ENCODE measurements at places on chromosomes 12 and 14.

DNA sequence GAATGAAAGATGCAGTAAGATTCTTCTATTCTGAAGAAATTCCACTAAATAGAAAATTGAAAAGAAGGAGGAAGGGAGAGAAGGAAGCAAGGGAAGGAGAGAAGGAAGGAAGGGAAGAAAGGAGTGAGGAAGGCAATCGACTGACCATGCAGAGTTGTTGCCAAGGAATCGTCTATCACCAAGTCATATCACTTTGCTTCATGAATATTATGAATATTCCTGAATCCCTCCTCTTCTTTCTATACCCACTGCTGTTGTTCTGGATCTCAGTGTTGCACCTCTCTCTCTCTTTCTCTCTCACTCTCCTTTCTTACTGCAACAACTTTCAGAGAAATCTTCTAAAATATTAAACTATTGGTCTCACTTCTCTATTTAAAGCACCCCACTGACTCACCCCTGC is 222.4 kb downstream of the IPO8 start:
- no peak for DNase-seq

DNA sequence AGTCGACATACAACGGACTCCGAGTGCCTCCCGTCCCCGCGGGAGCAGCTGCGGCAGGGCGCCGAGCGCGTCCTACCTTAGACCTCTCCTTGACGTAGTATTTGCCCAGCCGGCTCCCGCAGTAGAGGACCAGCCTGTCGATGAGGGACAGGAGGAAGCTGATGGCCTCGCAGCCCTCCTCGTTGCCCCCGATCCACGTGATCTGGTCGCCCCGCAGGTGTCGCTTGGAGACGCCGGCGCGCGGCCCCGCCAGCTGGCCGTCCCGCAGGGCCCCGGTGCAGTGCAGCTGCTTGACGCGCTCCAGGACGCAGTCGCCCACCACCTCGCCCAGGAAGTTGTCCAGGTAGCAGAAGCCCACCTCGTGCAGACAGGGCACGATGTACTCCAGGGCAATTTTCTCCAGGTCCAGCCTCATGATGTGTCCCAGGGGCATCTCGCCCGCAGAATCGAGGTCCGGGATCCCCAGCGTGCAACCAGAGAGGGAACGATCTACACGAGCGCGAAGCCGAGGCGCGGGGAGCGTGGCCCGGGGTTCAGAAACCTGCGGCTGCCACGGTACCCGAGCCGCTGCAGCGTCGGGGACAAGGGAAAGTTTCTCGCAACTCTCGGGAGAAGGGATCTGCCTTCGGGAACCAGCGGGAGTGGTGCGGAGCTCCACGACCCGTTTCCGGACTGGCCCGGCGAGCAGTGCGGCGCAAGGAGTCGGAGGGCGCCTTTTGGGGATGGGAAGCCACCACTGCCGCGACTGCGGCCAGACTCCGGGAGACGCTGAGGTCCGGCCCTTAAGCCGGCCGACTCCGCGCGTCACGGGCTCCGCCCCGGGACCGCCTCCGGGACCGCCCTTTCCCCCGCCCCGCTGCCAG is at the start of gene EGLN3:
Gene EGLN3, minus strand, starts transcription at position 755 of the 863 bp plus-strand sequence. Its CDS starts 322 bp downstream, at position 433.
- no peak for DNase-seq

- DNase-seq: no peak
Observed at GRCh38 chr12:124640056-124640455, 72.6 kb upstream of the NCOR2 start.

- DNase-seq: no peak
Observed at GRCh38 chr14:41385797-41386196, 220.9 kb upstream of the LRFN5 start.

DNA sequence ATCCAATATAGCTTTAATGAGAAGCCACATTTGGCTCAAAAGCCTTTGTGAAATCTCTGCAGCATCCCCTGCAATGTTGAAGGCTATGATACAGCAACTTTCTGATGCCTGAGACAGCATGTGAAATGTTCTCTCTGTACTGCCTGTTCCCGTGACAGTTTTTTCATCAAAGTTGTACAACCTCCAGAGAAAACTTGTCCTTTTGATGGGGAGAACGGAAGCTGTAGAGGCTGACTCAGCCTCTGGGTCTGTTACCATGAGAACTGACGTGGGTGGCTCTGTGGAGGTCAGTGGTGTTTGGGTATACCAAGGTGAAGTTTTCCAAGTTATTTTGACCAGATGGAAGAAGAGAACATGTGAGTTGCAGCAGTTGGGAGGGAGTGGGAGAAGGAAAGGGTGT is 17.0 kb downstream of the SLC4A8 start:
- DNase-seq: no peak

DNA sequence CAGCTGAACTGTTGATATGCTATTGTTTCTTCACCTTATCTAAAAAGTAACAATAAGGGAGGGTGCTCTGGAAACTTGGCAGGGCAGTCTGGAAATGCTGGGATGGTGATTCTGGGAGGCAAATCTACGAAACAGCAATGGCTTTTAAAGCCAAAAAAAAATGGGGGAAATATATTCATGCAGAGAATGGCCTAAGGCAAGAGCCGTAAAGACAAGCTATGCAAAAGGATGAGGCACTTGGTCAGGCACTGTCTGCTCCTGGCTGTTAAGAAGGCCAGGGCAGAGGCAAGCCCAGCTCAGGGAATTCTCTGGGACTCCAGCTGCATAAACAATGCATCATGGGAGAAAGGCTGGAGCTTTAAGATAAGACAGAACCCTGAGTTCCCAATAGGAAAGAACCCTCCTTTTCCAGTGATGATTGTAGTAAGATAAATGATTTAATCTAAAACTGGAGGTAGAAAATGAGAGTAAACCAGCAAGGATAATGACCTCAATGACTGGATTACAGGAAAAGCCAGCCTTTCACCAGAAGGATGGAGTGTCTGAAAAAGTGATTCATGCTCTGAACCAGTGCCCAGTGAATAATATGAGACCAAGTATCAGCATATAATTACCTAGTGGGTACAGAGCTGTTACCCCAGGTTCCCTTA is 46.0 kb downstream of the ITPR2 start:
- no peak for DNase-seq

- DNase-seq: no peak
Observed at GRCh38 chr14:71764701-71765382, 167.4 kb upstream of the RGS6 start.

- DNase-seq: no peak
Observed at GRCh38 chr14:34583525-34583924, 44.0 kb upstream of the EAPP start.

GRCh38 chr12:81083906-81084513 is 6.1 kb downstream of the ACSS3 start:
- DNase-seq: no peak

- DNase-seq: no peak
Observed at GRCh38 chr14:100303179-100303578, 3.1 kb downstream of the SLC25A29 start.

GRCh38 chr14:31096255-31096654 is 70.1 kb upstream of the STRN3 start:
- DNase-seq: no peak

DNA sequence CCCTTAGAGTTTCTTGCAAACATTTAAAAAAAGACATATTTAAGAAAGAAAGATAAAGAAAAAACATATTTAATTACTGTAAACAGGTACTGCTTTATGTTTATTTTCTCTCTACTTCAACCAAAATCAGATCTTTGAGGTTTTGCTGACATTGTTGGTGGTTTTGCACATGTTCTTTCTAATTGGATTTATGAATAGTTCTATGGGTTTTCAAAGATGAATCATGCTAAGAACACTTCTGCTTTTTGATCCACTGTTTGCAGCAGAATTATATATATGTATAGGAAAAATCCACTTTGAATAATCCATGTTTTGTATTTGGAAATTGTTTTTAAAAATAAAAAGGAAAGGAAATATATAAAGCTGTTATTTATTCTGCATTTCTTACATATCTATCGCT is 78.4 kb downstream of the FRMD6 start:
- DNase-seq: no peak

GRCh38 chr14:51284241-51284640 is 44.2 kb downstream of the TMX1 start:
- no peak for DNase-seq

DNA sequence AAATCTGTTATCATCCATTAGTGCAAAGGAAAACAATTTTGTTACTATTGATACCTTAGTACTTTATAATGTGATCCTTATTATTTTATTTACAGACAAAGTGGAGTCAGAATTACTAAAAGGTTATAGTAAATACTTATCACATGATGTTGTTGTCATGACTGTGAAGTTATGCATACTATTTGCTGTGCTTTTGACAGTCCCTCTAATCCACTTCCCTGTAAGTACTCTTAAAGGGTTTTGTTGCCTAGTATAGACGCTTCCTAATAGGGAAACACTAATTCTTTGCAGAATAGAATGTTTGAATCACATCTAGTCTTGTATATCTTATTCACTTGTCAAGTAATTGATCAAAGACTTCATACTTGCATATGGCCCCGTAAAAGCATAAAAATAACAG is 69.4 kb downstream of the SLC38A6 start:
- DNase-seq: no peak
